ENCODE measurements at places on chromosomes 5 and 9.

GRCh38 chr5:98510143-98510985 is 263.1 kb upstream of the RGMB start:
- no peak for DNase-seq

DNA sequence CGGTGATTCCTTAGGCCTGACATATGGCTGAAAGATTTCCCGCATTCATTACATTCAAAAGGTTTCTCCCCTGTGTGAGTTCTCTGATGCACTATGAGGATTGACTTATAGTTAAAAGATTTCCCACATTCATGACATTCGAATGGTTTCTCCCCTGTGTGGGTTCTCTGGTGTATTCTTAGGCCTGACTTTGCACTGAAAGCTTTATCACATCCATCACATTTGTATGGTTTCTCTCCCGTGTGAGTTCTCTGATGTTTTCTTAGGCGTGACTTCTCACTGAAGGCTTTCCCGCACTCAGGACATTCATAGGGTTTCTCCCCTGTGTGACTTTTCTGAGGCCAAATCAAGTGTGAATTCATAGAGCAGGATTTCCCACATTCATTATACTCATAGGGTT is 35.8 kb downstream of the ZNF782 start:
- DNase-seq, result no peak

DNA sequence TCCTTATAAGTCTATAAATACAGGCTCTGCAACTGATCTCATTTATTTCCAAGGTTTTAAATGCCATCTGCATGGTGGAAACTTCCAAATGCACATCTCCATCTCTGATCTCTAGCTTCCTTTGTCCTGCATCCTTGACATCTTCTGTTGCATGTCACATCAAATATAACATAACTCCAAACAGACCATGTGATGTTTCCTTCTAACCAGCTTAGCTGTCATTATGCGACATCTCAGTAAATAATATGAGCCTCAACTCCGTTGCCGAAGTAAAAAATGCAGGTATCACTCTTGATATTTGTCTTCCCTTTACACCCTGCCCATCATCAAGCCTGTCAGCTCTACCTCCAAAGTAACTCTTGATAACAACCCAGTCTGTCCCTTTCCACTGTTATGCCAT is 506.4 kb upstream of the C9orf72 start:
- DNase-seq, result no peak

DNA sequence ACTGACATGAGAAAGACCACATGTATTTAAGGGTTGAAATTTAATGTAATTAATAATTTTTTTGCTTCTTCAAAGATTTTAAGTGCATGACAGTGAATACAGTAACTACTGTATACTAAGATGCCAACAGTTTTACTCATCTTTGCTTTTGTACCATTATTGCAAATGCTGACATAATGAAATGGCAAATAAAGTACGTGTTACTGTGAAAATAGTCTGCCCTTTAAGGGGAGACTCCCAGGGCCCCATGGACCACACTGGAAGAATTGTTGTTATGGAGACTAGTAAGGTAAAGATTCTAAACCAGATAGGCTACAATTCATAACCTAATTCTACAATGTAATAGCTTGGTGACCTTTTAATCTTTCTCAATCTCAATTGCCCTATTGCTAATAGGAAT is 84.7 kb downstream of the NR3C1 start:
- DNase-seq, result no peak

- DNase-seq, result no peak
Observed at GRCh38 chr9:18463991-18464390, 10.0 kb upstream of the ADAMTSL1 start.

Measured in AG04450 (cell line).